ENCODE measurements at places on chromosomes 2 and 18. TPM values are rescaled to one million over a fixed set of nuclear protein-coding genes. Genes with fewer than 3 reads are reported as not detected.

The ESCO1 gene
- 42.6 TPM for total RNA-seq

The ALPI gene
- not detected for total RNA-seq

The PDCD1 gene
- total RNA-seq: not detected

The TMEM163 gene
- 14.3 TPM for total RNA-seq

The VSNL1 gene
- 23.1 TPM for total RNA-seq

The SERPINB4 gene
- total RNA-seq: not detected

The NEUROD1 gene
- total RNA-seq: 3.3 TPM

The TET3 gene
- total RNA-seq: 20.9 TPM

The LTBP1 gene
- total RNA-seq: 25.6 TPM

The PHLPP1 gene
- total RNA-seq: 22.6 TPM

The EPHA4 gene
- 259 TPM for total RNA-seq

The KCTD1 gene
- 22.8 TPM for total RNA-seq

The TTN gene
- 3.7 TPM for total RNA-seq

The ABCG5 gene
- total RNA-seq: under 0.01 TPM

The CXCR1 gene
- total RNA-seq: not detected

The DARS1 gene
- total RNA-seq: 68.0 TPM

The STAT4 gene
- 1.2 TPM for total RNA-seq

The HOXD13 gene
- not detected for total RNA-seq

The UPP2 gene
- 1.7 TPM for total RNA-seq

The MDH1B gene
- total RNA-seq: 2.5 TPM

The CIB4 gene
- total RNA-seq: not detected

The SCLY gene
- total RNA-seq: 9.2 TPM

The FAM117B gene
- 44.6 TPM for total RNA-seq

The ZC3H6 gene
- total RNA-seq: 30.4 TPM

The CD207 gene
- total RNA-seq: not detected

The ARHGEF33 gene
- total RNA-seq: 3.9 TPM

The PDE1A gene
- 42.1 TPM for total RNA-seq

The SLC11A1 gene
- total RNA-seq: 1.7 TPM

The CREB1 gene
- total RNA-seq: 130 TPM

The TEKT4 gene
- total RNA-seq: 0.31 TPM

The KANSL3 gene
- total RNA-seq: 32.1 TPM

The CHRNG gene
- 0.16 TPM for total RNA-seq

The NT5C1B gene
- total RNA-seq: not detected

The FABP1 gene
- not detected for total RNA-seq

The TDRD15 gene
- 3.0 TPM for total RNA-seq

The KCNS3 gene
- total RNA-seq: 3.4 TPM

The CFC1 gene
- total RNA-seq: not detected

The CCDC150 gene
- 3.9 TPM for total RNA-seq

The C2orf15 gene
- total RNA-seq: 3.7 TPM

The ALK gene
- total RNA-seq: 0.78 TPM

The COLEC11 gene
- total RNA-seq: 0.78 TPM

The SCYGR7 gene
- total RNA-seq: not detected

The IL1F10 gene
- total RNA-seq: not detected

The ESPNL gene
- total RNA-seq: 0.16 TPM

The LPIN2 gene
- 39.9 TPM for total RNA-seq

The HOXD9 gene
- not detected for total RNA-seq

The BOLL gene
- total RNA-seq: not detected

The PCGF1 gene
- 6.4 TPM for total RNA-seq

The INHA gene
- total RNA-seq: not detected
